ENCODE measurements at places on chromosomes 16 and 17.

GRCh38 chr17:79075861-79076406 lies 1.3 kb downstream of the ENGASE start:
- DNase-seq, result no peak

- DNase-seq, result no peak
Observed at GRCh38 chr16:66414891-66415290, 12.2 kb upstream of the BEAN1 start.

DNA sequence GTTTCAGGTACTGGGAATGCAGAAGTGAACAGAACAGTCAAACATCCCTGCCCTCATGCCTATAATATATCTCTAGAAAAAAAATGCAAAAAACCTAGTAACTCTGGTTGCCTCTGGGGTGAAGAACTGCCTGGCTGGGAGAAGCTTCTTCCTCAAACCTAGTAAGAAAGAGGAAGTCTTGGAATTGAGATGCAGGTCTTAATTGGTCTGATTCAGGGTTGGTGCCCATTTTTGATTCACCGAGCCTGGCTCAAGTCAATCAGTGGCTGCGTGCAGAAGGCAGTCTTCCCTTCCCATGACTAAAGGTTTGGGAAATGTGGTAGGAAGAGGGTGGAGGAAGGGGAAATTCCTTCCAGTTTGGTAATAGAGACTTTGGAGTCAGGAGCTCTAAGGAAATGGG lies 22.4 kb downstream of the CDRT15 start:
- no peak for DNase-seq

DNA sequence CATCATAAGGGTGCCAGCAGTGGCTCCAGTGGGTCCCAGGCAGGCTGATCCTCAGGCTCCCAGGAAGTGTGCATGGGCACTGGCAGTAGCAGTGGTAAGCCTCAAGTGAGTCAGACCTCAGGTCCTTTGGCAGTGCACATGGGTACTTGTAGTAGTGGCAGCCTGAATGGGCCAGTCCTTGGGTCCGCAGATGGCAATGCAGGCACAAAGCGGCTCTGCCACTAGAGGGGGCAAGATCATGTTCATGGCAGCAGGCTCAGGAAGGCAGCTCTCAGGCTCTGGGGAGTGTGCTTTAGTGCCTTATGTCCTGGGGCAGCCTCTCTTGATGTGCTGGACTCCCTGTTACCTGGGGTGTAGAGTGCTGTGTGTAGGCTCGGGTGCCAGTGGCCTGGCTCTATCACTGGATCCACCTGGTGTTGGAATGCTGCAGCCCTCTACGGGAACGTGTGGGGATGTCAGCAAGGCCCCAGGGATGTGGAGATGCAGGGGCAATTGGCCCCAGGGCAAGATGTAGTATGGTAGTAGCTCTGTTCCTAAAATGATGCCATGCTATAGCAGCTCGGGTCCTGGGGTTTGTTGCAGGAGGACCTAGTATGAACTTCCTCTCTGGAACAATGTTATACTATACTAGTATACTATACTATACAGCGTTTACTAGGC lies 11.0 kb downstream of the ACSM3 start:
- peak; percentile 58 for DNase-seq

DNA sequence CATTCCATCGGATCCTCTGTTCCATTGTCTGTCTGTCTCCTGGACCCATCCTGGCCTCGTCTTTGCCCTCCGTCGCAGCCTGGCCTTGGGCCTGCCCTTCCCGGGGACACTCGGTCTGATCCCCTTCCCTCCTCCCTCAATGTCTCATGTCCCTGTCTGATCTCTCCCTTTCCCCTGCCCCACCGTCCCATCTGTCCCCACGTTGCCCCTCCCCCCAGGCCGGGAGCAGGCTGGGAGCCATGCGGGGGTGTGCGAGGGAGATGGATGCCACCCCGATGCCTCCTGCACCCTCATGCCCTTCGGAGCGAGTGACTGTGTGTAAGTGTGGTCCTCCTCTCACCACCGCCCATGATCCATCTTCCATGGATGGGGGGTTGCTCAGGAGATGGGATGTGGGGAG lies 5.3 kb upstream of the ATP2A1 start:
- DNase-seq, result no peak

DNA sequence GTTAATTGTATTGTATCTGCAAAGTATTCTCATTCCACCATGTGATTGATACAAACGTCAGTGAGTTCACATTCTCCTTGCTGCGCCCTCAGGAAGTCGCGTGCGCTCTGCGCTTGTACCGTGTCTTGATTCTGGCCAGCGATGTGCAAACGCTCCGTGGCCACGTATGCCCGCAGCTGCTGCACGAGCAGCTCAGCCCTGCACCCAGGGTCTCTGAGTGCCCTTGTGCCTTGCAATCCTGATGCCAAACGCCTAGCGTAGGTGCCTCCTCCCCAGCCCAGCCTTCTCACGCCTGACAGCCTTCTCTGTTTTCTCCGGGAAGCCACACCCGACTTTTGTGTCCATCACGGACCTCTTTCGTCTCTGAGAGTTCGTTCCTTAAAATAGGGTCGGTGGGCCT lies 9.4 kb downstream of the ZNF469 start:
- DNase-seq, result no peak

- DNase-seq, result no peak
Observed at GRCh38 chr16:30786115-30786935, 680 bp downstream of the ZNF629 start.

- DNase-seq, result no peak
Observed at GRCh38 chr16:25344006-25344405, 86.4 kb upstream of the ZKSCAN2 start.

GRCh38 chr17:73622381-73622780 lies 21.9 kb downstream of the SDK2 start:
- DNase-seq, result no peak

- no peak for DNase-seq
Observed at GRCh38 chr17:4978726-4979125, 8.7 kb downstream of the CAMTA2 start.

DNA sequence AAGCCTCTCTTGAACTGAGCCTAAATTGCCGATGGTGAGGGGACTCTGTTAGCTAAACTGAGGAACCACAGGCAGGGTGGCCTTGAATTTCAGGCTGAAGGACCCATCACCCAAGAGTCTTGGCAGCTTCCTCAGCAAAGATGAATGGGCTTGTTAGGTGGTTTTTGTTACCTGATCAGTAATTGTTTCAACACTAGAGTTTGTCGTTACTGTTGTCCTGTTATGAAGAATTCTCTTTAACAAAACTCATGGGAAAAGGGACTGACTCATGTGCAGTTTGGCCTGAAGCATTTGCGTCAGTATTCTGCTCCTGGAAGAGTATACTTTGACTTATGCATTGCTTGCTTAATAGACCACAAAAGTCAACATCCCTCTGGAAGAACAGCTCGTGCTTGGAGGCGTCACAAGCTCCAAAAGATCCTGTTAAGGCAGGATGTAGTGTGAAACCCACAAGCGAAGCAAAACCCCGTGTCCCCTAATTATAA lies 206.0 kb downstream of the IRX3 start:
- no peak for DNase-seq

DNA sequence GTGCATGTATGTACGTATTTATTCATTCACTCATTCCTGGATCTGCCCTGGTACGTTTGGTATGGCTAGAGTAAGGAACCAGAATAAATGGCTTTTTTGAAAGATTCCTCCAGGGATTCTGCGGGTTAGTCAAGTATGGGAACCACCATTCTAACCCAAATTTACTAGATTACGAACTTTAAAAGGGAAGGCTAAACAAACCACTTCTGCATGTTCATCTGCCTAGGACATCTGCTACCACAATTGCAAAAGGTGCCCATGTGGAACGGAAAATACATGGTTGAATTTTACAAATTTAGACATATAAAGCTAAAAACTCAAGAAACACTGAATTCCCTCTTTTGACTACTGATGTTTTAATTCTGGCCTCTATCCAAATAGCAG lies 22.1 kb downstream of the CYTH1 start:
- no peak for DNase-seq

- DNase-seq, result no peak
Observed at GRCh38 chr17:76869496-76870376, 1.5 kb downstream of the MGAT5B start.

DNA sequence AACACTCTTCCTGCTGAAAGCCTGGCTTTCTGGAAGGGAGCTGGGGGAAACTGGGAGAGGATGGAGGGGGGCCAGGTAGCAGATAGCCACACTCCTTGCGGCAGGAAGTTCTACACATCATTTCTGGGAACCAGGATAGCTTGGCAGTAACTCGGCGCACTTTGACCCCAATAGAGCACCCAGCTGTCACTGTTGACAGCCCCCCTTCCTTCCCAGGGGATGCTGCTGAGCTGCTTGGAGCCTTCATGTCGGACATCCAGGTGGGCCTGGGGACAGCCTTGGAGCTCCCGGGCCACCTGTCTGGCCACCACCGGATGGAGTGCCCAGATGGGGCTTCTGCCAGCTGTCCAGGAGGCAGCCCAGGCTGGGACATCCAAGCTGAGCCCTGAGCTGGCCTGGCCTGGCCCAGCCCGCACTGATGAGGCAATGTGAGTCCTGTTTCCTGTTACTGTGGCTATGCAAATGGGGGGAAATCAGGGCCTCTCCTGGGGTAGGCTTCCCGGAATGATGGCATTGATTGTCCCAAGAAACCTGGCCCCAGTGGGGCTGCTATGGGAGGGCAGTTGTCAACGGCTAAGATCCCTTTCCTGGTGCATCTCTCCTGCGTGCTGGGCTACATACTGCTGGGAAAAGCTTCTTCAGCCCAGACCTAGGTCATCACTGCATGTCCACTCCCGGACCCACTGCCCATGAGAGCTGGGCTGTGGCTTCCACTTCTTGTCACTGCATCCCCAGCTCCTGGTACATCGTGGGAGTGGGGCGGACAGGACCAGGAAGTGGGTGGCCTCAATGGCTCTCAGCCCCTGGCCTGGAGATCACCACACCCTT lies 50.0 kb downstream of the SOCS1 start:
- DNase-seq, result peak; percentile 45

DNA sequence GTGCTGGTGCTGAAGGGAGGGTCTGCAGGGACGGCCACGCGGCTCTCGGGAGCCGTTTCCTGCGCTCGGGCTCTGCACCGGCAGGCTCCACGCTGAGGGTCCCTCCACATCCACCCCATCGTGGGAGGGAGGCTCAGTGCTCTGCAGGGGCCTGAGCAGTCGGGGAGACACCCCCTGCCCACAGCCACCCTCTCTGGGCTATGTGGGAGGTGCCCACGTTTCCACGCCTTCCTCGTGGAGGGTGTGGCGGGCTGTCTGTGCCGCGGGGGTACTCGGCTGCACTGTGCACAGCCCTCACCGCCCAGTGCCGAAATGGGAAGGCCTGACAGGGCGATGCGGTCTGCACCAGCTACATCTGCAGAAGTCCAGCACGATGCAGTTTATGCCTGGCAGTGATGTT lies 25.5 kb upstream of the ZNF750 start:
- DNase-seq, result no peak

GRCh38 chr17:82434216-82434565 lies 15.8 kb upstream of the OGFOD3 start:
- peak; percentile 38 for DNase-seq

GRCh38 chr17:59807892-59808509 lies 84.7 kb downstream of the TUBD1 start:
- DNase-seq, result no peak

GRCh38 chr16:5428932-5429331 lies 331.3 kb upstream of the EEF2KMT start:
- no peak for DNase-seq

- DNase-seq, result peak; percentile 34
Observed at GRCh38 chr17:3766779-3767178, 34.2 kb downstream of the ITGAE start.

GRCh38 chr17:7579834-7580603 lies 581 bp downstream of the CD68 start:
- DNase-seq, result no peak

DNA sequence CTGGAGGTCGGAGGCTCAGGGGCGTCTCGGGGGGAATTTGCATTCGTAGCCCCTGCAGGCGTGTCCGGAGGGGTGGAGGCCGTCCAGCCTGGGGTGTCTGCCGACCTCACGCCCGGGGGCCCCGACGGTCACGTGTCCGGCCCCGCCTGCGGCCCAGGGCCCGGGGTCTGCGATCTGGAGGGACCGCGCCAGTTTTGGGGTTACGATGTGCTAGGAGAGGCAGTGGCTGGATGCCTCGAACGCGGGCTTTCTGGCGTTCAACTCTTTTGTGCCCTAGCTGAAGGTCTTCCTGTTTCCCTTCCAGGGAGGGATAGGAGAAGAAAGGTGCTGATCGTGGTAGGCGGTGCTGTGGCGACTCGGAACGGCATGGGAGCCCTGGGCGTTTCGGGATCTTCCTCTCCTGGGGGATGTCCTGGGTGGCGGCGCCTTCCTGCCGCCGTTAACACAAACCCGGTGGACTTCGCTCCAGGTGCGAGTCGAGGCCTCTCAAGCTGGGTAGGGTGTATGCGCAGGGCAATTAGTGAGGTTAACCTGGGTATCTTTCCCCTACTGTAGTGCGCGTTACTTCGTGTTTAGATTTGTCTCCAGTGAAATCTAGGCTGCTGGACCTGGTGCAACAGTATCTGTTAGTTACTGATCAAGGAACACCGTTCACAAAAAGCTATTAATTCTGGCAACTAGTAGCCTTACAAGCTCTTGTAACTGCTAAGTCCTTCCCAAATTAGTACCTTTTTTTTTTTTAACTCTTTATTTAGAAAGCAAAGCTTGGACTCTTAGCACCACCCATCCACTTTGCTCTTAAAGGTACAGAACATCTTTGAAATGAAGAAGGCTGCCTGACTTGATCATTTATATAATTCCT lies 1.3 kb downstream of the AKAP1 start:
- DNase-seq, result no peak

GRCh38 chr17:50527155-50527762 lies 5.3 kb upstream of the EPN3 start:
- DNase-seq, result no peak

DNA sequence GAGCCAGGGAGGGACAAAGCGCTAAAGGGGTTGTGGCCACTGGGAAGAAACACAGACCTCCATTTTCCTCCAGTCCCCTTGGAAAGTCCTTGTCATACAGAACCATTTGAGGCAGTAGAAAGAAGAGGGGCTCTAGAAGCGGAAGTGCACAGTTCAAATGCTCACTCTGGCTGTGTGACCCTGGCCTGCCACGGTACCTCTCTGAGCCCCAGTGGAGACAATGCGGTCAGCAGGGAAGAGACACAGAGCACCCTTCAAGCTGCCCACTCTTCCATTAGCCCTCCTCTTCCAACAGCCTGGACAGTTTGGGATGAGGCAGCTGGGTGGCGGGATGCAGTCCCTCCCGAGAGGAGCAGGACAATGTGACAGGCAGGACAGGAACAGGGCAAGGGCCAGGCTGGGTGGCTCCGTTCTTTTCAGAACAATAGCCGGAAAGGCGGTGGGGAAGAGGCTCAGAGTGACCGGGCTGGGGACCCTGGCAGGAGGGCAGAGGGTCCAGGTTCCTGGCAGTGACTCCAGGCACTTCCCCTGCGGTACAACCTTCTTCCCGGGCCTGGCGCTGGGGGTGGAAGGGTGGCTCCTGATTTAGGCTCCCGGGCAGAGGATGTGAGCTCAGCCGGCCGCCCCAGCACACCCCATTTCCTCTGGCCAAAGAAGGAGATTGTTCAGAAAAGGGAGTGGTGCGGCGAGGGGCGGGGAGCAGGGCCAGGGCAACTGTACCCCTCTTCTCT lies 5.6 kb downstream of the CASKIN2 start:
- no peak for DNase-seq

GRCh38 chr17:32256012-32256700 lies 9.5 kb upstream of the RHBDL3 start:
- DNase-seq, result no peak
